Stimulated activated CD4-positive, alpha-beta T cell treated with anti-CD3 and anti-CD28 coated beads, Interleukin-15, amount 100 ng/mL, for 1 hour (primary cell): ENCODE measurements at places on chromosomes 6 and 20.

DNA sequence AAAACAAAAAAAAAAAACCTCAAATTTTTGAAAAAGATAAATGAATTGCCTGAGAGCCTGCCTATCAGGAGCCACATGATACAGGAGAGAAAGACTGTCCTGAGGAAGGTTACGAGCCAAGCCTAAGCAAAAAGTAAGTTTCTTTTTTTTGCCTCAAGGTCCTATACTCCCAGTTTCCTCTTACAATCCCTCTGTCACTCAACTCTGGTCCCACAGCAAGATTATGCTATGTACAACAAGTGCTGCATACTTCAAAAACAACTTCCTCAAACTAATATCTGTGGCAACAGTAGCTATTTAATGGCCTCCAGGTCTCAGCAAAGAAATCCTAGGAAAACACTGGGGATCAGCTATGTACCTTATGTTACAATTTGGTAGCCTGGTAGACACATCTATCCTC lies 46.8 kb downstream of the PLN start:
- DNase-seq: no peak

- no peak for DNase-seq
These were observed 13.7 kb downstream of the RIPK1 start for GRCh38 chr6:3081960-3082359.

GRCh38 chr6:104884867-104885517 lies 25.3 kb upstream of the HACE1 start:
- DNase-seq: no peak

GRCh38 chr20:1300083-1300840 lies 28.7 kb downstream of the SDCBP2 start:
- no peak for DNase-seq

DNA sequence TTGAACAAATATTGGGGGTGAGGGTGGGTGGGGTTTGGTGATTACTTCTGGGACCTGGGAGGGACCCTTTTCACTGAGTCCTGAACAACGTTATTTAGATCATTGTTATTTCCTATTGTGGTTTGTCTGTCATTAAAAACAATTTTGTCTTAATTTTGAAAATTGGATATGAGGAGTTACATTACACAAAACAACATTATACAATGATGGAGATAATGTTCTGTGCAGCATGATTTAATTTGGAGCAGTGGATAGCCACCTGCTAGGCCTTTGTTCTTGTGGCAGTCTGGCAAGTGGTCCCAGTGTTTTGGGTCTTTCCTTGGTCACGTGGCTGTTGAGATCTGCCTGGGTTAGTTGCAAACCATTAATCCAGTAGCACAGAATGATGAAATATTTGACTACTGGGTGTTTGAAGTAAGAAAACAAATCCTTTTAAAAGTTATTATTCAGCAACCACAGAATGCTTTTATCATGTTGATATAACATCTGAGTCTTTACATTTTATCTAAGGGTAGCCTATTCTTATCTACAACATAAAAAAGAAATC lies 172.8 kb downstream of the CDKAL1 start:
- no peak for DNase-seq

DNA sequence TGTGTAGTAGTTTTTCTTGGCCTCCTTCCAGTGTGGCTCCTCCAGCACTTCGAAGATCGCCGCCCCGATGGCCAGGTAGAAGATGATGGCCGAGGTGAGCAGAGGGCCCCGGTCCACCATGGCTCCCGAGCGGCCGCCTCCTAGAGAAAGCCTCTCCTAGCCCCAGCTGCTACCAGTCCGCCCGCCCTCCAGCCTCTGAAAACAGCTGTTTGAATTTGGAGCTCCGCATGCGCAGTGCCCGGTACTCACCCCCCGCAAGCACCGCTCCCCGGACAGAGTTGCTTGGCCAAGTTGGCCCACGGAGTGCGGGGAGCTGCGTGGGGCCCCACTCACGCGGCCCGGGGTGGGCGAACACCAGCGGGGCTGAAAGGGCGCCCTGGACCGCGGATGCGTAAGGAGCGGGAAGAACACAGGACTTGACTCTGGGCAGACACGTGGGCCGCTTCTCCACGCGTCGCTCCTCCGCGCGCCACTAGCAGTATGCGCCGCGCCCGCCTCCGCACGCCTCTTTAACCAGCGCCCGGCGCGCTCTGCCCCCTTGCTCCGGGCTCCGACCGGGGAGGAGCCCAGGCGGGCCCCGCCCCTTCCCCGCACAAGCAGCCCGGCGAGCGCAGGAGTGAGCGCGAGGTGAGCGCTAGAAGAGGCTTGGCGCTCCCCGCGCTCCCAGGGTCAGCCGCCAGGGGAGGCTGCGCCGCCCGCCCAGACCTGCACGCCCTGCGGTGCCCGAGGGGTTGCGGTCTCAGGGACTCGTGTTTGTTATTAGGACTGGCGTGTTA lies at the start of gene KCNK5:
TSS of gene KCNK5 (minus strand) at position 484 of the 776 bp plus-strand sequence. CDS start at position 120, 364 bp downstream.
- DNase-seq: peak; percentile 31

DNA sequence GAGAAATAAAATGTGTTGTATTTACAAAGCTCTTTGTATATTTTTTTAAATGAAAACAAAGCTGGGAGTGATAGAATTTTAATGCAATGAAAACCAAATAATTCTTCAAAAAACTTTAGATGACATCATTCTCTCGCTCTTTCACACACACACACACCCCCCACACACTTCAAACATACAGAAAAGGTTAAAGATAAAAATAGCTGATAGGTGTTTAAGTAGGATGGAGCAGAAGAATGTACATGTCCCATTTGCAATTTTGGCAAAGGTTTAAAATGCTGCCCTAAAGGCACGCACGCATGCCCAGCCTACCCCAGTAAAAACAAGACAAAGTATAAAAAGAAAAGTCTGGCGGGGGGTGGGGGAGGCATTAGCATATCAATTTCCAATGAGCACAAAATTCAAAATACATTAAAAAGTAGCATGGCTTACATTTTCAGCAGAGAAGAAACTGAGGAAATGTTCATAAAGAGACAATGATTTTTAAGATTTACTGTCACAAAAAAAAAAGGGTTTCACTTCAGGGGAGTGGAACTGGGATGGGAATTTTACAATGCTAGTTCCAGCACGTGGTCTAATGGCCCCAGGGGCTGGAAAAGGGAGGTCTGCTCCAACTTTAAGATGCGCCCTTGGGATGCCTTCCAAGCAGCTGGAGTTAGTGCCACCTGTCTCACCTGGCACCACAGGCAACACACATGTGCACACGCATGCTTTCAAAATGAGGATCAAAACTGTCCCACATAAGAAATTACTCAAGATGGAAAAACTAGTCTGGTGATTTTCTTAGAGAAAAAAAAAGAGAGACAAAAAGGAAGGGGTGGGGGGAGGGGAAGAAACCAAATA lies 55.1 kb upstream of the NFATC2 start:
- no peak for DNase-seq

- no peak for DNase-seq
These were observed 329.5 kb downstream of the PRL start for GRCh38 chr6:21967056-21967974.

- DNase-seq: no peak
These were observed 864 bp upstream of the ARFGEF2 start for GRCh38 chr20:48920527-48921167.

- no peak for DNase-seq
These were observed 179.3 kb upstream of the DTNBP1 start for GRCh38 chr6:15841937-15842726.

GRCh38 chr6:12501990-12502389 lies 211.8 kb downstream of the EDN1 start:
- DNase-seq: no peak

DNA sequence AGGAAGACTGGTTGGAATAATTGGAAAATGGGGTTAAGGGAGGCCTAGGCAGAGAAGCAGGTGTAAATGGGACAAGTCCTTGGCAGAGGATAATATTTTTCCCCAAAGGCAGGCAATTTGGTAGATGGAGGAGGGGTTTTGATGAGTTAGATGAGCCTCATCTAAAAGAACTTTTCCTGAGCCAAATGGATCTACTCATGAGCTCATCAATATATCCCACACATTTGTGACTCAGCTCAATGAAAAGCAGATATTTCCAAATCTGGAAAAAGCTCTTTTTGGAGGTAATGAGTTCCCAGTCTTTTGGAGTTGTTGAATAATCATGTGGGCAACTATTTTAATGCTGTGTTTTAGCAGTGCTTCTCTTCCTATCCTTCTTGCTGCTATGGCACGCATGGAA lies 685.5 kb upstream of the CITED2 start:
- DNase-seq: no peak

DNA sequence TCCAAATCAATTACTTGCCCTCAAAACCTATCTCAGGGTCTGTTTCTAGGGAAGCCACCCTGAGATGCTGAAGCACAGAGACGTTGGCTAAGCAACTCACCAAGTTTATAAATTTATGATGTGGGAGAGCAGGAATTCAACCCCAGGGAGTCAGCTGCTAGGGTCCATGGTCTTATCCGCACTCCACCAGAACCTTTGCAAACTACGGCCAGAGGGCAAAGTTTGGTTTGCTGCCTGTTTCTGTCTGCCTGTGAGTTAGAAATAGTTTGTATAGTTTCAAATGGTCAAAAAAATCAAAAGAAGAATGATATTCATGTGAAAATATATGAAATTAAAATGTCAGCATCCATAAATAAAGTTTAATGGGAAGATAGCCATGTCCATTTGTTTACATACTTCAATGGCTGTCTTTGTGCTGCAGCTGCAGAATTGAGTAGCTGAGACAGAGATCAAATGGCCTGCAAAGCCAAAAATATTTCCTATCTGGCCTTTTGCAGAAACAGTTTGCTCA lies 83.7 kb upstream of the ZFP64 start:
- no peak for DNase-seq

DNA sequence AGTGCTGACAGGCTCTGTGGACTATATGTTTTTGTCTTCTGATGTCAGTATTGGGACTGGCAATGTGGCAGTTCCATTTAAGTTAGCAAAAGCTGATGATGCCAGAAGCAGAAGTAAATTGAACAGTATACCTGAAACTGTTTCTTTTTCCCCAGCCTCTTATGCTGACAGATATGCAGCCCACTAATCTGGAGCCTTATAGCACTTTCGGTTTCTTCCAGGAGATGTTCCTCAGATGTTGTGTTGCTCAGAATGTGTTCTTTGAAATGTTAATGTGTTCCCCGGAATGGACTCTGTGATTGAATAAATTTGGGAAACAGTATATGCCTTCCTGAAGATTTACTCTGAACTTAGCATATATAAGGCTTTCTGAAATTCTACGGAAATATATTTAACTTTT lies 80.7 kb upstream of the MRAP2 start:
- no peak for DNase-seq

DNA sequence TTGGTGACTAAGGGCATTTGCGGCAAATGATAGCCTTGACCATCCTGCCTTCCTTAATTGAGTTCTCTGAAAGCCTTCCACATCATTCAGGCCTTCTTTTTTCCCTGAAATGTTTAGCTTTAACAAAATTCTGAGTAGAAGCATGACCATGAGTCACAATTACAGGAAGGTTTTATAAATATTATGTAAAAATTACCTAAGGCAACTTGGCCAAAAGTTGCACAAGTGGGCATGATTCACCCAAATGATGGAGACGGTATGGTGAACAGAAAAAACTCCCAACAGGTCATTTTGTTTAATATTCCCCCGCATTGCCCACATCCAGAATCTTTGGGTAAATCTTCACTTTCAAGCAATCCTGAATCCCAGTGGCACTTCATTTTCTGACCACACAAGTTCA lies 37.0 kb downstream of the MC3R start:
- DNase-seq: no peak

GRCh38 chr6:137781639-137782038 lies 85.4 kb upstream of the TNFAIP3 start:
- no peak for DNase-seq

GRCh38 chr6:150430815-150431214 lies 62.0 kb downstream of the IYD start:
- no peak for DNase-seq

GRCh38 chr6:10424040-10424439 lies 9.2 kb upstream of the TFAP2A start:
- DNase-seq: no peak

DNA sequence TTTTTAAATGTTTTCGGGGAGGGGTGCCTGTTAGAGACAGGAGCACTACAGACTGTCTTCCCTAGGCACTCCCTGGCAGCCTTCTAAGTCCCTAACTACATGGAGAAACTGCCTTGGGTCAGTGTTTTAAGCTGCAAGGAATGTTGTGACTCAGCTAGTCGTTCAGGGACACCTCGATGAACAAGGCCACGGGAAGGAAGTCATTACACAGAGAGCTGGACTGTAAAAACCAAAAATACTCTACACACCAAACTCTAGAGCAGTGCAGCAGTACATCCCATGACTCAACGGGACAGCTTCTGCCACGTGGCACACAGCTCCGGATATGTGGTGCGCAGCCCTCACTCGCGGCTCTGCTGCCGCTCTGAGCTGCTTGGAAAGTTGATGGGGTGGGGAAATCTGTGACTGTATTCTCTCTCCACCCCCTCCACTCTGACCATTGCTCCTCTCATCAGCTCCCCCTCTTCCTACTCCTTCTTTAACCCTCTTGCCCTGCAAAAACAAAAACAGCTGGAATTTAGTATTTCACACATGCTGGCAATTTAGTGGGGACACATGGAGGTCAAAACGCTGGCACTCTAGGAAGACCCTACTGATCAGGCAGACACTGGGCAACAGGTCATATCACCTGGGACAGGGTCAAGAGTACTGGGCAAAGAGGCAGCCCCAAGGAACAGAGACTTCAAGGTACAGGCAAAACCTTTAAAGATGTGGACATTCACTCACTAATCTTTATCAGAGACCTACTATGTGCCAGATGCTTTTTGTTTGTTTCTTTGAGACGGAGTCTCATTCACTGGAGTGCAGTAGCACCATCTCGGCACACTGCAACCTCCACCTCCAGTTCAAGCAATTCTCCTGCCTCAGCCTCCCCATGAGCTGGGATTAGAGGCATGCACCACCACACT lies 10.9 kb upstream of the LPIN3 start:
- peak; percentile 24 for DNase-seq

DNA sequence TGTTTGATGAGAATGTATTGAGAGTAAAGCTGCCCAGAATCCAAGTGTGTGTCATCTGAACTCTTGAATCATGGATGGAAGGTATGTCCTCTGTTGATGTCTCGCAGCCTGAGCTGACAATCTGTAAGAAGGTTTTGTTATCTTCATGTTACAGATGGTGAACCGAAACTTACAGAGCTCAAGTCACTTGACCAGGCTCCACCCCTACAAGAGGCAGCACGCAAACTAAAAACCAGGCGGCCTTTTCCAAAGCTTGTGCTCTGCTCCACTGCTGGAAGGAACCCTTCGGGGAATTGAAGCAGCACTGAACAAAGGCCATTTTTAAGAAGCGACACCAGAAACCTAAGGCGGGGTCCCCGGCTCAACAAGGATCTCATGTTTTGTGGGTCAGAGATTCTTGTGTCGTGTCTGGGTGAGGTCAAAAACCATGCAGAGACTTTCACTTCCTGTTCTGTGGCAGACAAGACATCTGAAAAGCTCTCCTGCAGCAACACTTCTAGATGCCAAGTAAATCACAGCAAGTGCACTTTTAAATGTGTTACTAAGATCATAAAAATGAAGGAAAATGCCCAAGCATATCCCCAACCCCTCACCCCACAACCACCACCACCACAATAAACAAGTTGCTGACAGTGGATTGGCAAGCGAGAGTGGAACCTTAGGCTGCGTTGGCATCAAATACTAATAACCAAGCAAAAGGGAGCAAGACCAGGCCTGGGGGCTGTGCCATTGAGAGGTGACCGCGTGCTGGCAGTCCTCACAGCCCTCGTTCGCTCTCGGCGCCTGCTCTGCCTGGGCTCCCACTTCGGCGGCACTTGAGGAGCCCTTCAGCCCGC lies 27.3 kb downstream of the NQO2 start:
- no peak for DNase-seq

GRCh38 chr6:77786935-77787629 lies 134.2 kb downstream of the MEI4 start:
- DNase-seq: no peak

- DNase-seq: no peak
These were observed 10.3 kb downstream of the EEF1A2 start for GRCh38 chr20:63488315-63489251.

GRCh38 chr20:45044084-45044573 lies 56.8 kb downstream of the KCNS1 start:
- no peak for DNase-seq
